ENCODE measurements at places on chromosomes 2 and 18.

GRCh38 chr2:48199070-48199469, 292.8 kb upstream of the FBXO11 start:
- DNase-seq, result no peak

GRCh38 chr2:5315512-5315911, 376.7 kb upstream of the SOX11 start:
- DNase-seq, result no peak

DNA sequence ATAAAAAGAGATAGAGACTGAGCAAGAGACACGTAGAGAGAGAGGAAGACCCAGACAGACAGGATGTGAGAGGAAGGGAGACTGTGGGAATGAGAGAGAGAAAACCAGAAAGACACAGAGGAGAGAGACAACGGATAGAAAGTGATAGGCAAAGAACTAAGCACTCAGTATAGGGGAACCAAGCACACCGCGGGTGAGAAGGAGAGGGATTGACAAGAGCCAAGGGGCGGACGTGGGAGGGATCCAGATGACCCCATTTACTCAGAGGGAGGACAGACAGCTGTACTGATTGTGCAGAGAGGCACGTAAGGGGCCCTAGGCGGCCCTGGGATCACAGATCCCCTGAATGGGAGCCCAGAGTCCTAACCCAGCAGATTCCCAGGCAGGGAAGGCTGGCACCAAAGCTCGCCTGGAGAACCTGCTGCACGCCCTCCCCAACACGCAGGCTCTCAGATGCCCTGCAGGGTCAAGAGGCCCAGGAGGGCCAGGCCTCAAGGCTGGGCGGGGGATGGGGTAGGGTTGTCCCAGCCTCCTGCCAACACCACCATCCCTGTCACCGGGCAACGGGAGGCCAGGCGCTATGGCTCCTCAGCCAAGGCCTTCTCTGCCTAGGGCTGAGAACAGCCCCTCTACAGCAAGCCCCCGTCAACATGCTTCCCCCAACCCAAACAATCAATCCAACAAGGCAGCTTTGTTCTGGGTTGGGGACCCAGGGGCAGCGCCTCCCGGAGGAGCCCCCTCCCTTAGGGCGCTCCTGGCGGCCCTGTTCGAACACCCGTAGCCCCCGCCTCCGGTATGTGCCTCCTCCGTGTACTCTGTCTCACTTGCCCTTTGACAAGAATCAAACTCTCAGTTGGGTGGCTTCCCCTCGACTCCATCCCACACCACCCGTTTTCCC, 579 bp downstream of the LOXL3 start:
- no peak for DNase-seq

GRCh38 chr18:74204526-74205152, 56.3 kb downstream of the TIMM21 start:
- no peak for DNase-seq
